ENCODE measurements at places on chromosomes 4 and X.

- DNase-seq, result no peak
Measured at GRCh38 chr4:128255906-128256305, 31.7 kb downstream of the PGRMC2 start.

GRCh38 chr4:148069086-148069894, 337.4 kb downstream of the ARHGAP10 start:
- no peak for DNase-seq

GRCh38 chr4:2900741-2901140, 57.1 kb downstream of the ADD1 start:
- DNase-seq, result no peak

GRCh38 chrX:69522052-69522451, 17.9 kb downstream of the NALF2 start:
- DNase-seq, result no peak

DNA sequence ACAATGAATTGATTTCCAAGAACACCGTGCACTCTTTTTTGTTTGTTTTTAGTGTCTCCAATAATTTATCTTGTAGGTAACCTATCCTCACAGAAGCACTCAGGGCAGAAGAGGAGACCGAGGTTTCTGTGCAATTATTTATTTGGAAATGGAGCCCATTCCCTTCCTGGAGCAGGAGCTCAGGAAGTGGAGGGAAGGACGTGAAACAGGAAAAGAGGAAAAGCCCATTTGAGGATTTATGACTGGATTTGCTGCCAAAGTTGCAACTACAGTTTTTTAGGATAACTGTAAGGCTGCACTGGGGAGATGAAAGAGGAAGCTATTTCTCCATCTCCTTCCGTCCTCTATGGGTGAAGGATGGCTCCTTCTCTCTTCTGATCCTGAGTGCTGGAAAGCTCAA, 31.7 kb upstream of the MXRA5 start:
- no peak for DNase-seq

All from stimulated activated CD8-positive, alpha-beta memory T cell treated with anti-CD3 and anti-CD28 coated beads, Interleukin-15, amount 100 ng/mL, for 48 hours (primary cell).